ENCODE measurements at places on chromosomes 7 and 10.

DNA sequence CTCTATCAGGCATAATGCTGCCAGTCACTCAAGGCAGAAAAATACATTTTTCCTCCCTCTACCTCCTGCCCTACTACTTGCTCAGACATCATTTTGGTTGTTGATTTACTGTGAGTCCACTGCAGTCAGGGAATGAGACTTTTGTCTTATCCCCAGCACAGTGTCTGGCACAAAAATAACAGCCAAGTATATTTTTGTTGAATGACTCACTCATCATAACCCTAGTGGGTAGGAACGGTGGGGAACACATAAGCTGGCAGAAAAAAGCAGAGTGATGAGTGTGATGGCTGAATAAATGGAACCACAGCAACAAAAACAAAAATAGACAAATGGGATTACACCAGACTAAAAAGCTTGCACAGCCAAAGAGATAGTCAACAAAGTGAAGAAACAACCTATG is 65.8 kb upstream of the LAMB4 start:
- DNase-seq = peak; percentile 6

DNA sequence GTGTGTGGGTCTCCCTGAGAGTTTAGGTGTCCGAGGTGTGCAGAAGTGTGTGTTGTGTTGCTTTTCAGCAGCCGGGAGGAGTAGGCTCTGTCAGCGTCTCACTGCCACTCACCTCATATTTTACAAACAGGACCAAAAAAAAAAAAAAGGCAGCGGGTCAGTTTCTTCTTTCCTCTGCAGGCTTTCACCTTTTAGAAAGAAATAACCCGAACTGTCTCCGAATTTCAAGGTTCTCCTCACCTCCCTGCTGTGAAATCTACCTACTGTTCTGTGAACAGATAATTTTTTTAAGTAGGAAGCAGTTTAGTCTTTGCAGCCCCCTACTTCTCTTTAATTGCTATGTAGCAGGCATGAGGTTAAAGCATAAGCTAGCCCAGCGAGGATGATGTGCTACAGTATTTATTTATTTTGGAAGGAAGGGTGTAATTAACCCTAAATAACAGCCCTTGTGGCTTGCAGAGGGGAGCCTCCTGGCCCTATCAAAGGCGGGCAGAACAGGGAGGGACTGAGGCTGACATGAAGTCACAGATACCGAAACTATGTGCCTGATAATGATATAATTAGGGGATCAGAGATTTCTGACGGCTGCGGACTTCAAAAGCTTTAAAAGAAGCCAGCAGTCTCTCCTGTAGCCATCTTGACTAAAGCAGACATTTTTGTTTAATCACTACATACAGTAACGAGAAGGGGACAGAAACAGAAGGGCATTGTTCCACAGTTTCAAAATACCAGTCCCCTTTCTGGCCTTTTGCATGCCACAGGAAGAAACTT is 1.6 kb downstream of the BAMBI start:
- DNase-seq = no peak

GRCh38 chr7:682810-683209 is 43.7 kb upstream of the DNAAF5 start:
- no peak for DNase-seq

DNA sequence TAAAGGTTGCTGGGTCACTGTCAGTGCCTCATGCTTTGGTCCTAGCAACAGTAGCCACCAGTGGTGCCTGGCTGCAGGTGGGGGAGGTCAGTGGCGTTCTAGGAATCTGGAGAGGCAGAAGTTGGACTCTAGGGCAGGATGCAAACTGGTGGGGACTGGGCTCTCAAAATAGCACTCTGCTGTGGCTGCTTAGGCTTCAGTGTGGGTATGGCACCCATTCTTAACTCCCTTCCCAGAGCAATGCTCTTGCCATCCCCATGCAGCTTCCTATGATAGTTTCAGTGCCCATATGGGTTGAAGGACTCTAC is 330.8 kb downstream of the PCDH15 start:
- DNase-seq = no peak

GRCh38 chr10:50470798-50471582 is 152.8 kb downstream of the SGMS1 start:
- DNase-seq = peak; percentile 63

GRCh38 chr7:3844540-3845151 is 543.6 kb downstream of the SDK1 start:
- no peak for DNase-seq
